ENCODE measurements at places on chromosomes 7 and 10.

GRCh38 chr7:157971501-157971900 is 616.1 kb downstream of the PTPRN2 start:
- no peak for DNase-seq

- no peak for DNase-seq
Observed at GRCh38 chr10:34109952-34110702, 705.0 kb downstream of the PARD3 start.

- peak; percentile 46 for DNase-seq
Observed at GRCh38 chr10:88152728-88153133, 289.3 kb downstream of the PTEN start.

DNA sequence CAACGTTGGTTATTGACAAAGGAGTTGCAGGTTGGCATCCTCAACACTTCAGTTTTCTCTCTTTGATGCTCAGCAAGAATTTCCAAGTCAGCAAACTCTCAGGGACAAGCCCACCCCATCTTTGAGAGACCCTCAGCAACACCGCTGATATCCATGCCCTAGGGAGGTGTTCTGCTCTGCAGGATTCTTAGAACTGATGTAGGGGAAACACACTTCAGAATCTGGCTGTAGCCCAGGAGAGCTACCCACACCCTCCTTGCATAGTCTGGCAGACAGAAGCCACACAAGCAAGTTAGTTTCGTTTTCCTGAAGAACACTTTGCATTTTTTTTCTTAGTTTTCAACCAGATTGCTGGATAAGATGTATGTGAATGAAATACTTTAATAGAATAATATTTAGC is 822 bp downstream of the SAMD9L start:
- peak; percentile 21 for DNase-seq

- no peak for DNase-seq
Observed at GRCh38 chr7:25852211-25852938, 299.6 kb upstream of the NFE2L3 start.

DNA sequence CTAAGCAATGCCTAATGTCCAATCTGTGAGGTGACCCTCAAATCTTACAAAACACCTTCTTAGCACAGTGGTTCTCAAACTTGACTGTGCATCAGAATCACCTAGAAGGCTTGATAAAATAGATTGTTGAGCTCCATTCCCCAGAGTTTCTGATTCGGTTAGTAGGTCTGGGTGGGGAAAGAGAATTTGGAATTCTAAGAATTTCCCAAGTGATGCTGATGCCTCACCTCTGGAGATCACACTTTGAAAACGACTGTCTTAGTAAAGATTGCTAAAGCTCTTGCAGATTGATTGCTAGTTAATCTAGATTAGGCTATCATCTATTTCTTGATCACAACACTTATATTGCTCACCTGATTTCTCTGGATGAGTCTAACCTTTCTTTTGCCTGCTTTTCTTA is 126.6 kb downstream of the PCLO start:
- DNase-seq, result no peak

GRCh38 chr7:149245244-149245643 is 5.8 kb downstream of the ZNF212 start:
- peak; percentile 34 for DNase-seq

DNA sequence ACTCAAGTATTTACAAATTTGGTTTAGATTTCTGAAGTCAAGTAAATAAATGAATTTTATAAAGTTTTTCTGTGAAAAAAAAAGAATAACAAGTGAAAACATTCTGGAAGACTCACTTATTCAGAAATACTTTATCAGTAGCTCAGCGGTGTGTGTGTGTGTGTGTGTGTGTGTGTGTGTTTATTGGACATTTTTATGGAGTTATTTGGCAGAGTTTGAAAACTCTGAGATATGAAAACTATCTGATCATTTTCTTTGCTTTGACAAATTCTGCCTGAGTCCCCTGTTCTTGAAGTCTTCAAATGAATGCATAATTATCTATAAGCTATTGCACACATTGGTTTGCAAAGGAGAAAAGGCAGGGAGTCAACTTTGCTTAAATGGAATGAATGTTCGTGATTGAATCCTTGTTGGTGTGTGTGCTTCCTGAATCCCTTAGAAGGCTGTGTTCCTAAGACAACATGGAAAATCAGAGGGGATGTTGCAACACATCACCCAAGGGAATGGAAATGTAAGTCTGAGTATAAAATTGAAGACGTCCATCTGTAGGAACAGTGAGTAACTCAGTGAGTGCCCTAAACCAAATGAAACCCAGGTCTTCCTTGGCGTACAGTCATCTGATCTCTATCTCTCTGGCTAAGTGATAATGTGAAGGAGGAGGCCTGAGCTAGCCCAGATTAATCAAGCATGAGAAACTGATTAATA is 160.9 kb downstream of the REEP3 start:
- DNase-seq, result no peak

Measured in activated naive CD4-positive, alpha-beta T cell treated with anti-CD3 and anti-CD28 coated beads, Interleukin-2, amount 50 U/mL, for 16 hours (primary cell).